NCI-H1930 (cell line): ENCODE measurements at places on chromosomes 6 and 20.

- no peak for DNase-seq
Measured at GRCh38 chr6:54403096-54403495, 94.9 kb downstream of the TINAG start.

DNA sequence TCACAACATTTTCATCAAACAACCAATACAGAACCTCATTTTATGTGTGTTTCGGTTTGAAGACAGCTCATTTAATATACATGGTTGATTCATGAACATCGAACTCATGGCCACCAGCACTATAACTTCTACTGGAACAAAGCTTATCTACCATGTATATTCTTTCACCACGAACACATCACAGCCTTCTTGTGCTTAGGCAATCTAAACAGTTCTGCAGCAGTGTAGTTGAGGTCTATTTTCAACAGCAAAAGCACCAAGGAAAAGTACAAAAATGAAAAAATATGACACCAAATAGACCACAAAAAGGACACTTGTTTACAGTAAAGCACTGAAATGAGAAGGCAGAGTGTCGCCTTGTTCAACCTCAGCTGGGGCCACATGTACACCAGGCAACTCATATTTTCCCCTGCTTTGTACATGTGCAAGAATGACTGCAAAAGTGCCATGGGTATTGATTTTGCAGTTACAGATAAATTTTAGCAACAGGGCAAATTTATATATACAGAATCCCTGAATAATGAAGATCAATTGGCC lies 25.8 kb upstream of the KCNK5 start:
- no peak for DNase-seq

DNA sequence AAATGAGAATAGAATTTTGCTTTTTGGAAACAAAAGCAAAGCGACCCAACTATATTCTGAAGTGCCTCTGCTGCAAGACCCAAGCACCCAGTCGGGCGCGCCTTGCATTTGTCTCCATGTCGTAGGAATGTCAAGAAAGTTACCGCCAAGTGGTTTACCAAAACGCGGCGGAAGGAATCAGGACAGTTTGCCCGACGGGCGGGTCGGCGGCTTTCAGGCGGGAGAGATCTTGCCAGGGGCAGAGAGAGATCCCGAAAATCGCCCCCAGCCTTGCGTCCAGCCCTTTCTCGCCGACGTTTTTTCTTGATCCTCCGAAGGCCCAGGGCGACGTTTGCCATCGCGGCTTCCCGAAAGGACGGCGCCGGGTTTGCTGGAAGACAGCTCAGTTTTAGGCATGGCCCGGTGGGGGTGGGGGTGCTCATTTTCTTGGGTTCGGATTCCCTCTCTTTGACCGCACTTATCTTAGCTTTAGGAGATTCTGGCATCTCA lies 4.0 kb upstream of the LIN28B start:
- no peak for DNase-seq

DNA sequence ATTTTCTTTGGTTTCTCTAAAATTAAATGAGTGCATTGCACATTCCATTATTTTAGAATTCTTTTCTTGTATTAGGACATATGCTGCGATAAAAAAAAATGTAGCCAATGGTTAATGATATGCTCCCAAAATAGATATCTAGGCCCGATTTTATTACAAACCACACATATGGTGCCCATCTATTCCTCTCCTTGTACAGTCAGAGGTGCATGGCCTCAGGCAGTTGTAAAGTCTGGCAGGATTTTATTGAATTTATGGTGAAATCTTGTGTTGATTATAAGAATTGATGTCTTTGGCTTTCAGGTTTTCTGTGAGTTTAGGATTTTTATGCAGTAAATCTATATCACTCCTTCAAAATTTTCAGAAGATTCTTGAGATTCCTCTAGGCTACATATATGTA lies 192.2 kb downstream of the RFPL4B start:
- DNase-seq = no peak

- DNase-seq = peak; percentile 11
Measured at GRCh38 chr6:40714576-40715564, 127.7 kb upstream of the LRFN2 start.

GRCh38 chr6:157093536-157093935 lies 229.8 kb downstream of the TMEM242 start:
- DNase-seq = no peak

- no peak for DNase-seq
Measured at GRCh38 chr20:43746344-43747137, 19.7 kb upstream of the GTSF1L start.

DNA sequence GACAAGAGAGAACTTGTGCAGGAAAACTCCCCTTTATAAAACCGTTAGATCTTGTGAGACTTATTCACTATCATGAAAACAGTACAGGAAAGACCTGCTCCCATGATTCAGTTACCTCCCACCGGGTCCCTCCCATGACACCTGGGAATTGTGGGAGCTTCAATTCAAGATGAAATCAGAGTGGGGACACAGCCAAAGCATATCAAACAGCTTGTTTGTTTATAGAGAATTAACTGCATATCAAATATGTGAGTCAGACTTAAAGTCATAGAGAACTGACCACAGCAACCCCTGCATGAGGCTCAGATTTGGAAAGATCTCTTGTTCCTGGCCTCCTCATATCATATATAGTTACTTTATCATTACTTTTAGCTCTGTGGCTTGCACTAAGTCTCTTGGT lies 29.1 kb upstream of the HDAC2 start:
- DNase-seq = no peak

- no peak for DNase-seq
Measured at GRCh38 chr6:95292011-95292410, 285.3 kb upstream of the MANEA start.

GRCh38 chr6:4287372-4287771 lies 152.0 kb upstream of the ECI2 start:
- no peak for DNase-seq

DNA sequence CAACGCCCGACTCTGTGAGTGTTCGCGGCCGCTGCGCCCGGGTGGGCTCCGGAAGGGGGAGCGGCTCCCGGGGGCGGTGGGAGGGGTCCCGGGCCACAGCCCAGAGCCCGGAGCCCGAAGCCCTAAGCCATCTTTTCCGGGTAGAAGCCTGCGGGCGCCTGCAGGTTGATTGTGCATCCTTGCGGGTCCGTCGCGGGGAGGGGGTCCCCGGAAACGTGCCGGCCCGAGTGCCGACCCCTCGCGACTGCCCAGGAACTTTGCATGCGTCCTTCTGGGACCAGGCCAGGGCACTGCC lies 413 bp downstream of the PTPRA start:
- no peak for DNase-seq

DNA sequence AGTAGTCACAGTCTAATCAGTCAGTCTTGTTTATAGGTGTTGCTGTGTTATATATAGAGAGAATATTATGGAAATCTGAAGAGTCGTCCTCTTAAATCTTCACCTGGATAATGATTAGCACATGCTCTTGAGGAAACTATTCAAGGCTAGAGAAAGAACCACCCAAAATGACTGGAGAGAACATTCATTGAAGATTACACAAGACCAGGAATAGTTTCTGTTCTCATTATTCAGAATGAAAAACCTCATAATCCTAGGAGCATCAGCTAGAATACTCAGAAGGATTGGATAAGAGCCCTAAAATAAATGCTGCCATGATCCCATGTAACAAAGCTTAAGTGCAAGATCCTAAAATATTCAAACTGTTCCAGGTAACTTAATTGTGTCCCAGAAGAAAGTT lies 278.2 kb upstream of the PREP start:
- DNase-seq = no peak

DNA sequence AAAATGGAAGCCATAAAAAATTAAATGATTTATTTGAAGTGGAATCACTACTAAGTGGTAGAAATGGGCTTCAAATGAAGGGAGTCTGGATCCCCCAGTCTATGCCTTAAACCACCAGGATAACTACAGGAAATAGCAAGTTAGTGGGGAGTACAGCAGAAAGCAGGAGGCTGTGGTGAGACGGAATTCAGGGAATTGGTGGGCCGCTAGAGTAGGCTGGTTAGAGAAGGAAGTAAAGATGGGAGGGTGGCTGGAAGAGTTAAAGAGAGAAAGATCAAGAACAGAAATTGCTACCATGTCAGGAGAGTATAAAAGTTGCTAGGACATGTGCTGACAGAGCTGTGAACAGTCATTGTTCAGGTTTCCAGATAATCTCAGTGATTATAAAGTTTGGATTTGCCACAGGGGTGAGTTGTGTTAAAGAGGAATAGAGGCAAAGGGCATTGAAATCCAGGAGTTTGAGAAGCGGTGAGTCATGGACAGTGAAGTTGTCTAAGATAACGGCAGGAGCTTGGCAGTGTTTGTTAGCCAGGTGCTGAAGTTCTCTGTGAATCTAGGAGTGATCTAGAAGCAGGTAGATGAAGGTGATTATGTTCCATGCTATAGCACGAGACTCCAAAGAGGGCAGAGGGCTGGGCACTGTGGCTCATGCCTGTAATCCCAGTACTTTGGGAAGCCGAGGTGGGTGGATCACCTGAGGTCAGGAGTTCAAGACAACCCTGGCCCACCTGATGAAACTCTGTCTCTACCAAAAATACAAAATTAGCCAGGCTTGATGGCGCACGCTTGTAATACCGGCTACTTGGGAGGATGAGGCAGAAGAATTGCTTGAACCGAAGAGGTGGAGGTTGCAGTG lies 13.7 kb upstream of the HINT3 start:
- DNase-seq = no peak

- no peak for DNase-seq
Measured at GRCh38 chr6:152170702-152171667, 363.5 kb downstream of the ESR1 start.

GRCh38 chr6:35283361-35283760 lies 14.3 kb upstream of the DEF6 start:
- DNase-seq = no peak

DNA sequence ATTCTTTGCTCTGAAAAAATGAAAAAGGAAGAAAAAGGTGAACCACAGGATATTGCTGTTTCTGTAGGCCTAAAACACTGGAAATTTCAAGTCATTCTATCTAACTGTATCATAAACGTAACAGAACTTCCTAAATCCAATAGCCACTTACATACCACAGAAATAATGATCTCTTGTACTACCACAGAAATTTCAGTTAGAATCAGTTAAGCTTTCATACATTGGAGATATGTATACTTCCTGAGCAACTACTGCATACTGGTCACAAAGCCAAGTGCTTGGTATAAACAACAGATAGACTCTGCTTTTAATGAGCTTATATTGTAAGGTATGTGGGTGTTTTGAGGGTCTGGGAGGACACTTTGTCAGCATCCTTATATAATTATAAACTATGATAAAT lies 38.6 kb downstream of the VTA1 start:
- no peak for DNase-seq
